Endodermal cell (in vitro differentiated cells): ENCODE measurements at places on chromosomes 3 and 15.

GRCh38 chr3:174937478-174937877 is 78.3 kb downstream of the NAALADL2 start:
- DNase-seq = no peak

DNA sequence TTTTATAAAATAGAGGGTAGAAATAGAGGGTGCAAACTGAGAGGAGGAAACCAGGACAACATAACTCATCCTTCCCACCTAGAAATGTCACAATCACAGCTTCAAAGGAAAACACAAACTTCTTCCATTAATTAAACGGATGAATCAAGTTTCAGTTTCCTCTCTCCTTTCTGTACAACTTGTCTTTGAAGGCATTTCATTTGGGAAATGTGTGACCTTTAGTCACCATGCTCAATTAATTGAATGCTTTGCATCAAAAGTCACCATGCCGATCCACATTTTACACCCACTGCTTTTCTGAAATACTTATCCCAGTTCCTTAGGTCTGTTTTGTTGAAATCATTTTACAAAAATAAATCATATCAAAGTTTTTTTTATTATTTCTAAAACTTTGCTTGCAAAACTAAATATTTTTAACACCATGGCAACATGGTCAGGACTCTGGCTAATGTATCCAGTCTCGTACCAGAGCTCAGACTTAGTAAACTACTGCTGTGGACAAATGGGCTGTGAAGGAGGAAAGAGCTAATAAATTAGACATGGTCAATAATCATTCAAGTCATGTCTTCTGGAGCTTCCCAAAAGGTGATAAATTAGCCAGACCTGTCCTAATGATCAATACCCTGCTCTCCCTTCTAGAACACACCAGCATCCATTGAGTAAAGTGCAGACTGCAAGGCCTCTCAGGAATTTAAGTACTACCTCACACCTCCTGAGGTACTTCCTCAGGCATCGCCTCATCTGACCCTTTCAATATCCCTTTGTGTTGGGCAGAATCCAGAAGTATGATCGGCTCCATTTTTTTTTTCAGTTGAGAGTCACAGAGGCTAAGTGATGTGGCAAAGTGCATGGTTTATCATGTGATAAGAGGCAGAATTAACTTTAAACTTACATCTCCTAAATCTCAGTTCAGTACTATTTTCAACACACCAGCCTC is 161.3 kb downstream of the GREM1 start:
- no peak for DNase-seq

DNA sequence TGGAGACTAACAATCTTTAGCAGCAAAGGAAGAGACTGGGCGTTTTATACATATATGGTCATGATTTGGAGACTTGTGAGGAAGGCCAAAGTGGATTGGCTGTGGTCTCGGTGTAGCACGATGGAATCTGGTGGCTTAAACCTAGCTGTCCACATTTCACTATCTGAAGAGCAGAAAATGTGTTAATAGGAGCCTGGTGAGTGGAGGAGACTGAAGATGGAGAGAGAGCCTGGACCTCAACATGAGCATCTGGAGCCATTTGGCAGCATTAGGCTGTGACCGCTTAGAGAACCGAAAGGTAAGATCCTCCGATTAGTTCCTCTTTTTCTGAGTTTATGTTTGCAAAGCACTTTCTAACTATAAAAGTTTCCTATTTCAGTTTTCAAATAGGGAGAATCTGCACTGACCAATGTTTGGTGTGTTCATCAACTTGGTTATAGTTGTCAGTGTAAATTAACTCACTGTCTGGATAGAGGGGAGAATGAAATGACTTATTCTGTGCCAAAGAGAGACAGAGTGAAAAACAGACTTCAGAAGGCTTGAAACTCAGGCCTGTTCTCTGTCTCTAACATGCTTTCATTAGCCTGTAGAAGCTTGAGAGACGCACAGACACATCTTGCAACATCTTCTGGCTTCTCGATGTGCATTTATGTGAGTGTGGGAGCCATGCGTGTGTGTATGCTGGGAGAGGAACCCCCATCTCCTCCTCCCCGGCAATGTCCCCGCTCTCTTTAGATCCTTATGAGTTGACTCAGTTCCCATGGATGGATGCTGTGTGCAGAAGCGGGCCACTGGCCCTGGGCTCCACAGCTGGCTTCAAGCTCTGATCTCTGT is 244.7 kb upstream of the TBL1XR1 start:
- DNase-seq = no peak

DNA sequence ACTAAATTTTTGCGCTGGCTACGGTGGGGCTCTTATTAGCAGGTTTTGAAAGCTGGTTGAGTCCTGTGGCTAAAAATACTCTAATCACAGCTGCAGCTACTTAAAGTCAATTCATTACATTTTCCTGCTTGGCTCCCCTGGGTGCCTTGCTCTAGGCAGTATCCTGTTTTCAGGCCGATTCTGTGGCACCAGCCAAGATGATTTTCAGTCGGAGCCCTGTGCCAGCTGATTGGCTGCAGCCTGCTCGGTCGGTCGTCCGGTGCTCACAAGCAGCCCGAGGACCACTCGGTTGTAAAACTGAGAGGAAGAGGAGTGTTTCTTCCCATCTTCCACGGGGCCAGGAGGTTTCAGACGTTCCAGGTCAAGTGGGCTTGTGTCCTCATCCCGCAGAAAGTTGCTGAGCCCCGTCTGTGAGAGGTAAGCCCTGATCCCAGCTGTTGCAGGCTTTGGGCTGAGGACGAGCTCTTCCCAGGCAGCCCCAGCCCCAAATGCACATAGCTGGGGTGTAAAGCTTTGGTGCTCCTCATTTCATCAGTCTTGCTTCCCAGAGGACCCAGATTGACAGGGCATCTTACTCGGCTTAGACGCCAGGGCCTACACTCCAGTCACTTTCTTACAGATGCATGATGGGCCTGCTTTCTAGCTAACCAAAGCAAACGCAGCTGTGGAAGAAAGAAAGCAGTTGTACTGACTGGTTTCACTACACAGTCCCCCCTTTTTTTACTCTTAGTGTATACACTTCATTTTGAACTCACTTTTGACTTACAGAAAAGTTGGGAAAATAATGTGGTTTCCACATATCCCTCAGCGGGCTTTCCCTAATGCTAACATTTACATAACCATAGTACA is 15.9 kb downstream of the LYSMD4 start:
- DNase-seq = no peak

GRCh38 chr3:120443626-120444123 is 7.1 kb downstream of the FSTL1 start:
- no peak for DNase-seq
